ENCODE measurements at places on chromosomes 16 and 17. TPM values are rescaled to one million over a fixed set of nuclear protein-coding genes. Genes with fewer than 3 reads are reported as not detected.

Gene RASD1
- 2.7 TPM for total RNA-seq

Gene KRTAP4-12
- not detected for total RNA-seq

Gene EPOP
- 0.60 TPM for total RNA-seq

Gene DERL2
- 21.3 TPM for total RNA-seq

Gene TBC1D16
- total RNA-seq: 51.5 TPM

Gene CCL4
- not detected for total RNA-seq

Gene PDIA2
- 0.11 TPM for total RNA-seq

Gene MYH10
- 337 TPM for total RNA-seq

Gene SPATA32
- total RNA-seq: under 0.01 TPM

Gene TPSB2
- total RNA-seq: not detected

Gene TBC1D3
- total RNA-seq: not detected

Gene C17orf78
- total RNA-seq: not detected

Gene SYNRG
- total RNA-seq: 13.3 TPM

Gene CHD9
- 26.7 TPM for total RNA-seq

Gene NXPH3
- 5.3 TPM for total RNA-seq

Data from dermis lymphatic vessel endothelial cell (primary cell).